GM12878 (cell line): ENCODE measurements at places on chromosomes 2 and 18.

GRCh38 chr2:155125585-155126230 is 427.2 kb downstream of the KCNJ3 start:
- DNase-seq: no peak

DNA sequence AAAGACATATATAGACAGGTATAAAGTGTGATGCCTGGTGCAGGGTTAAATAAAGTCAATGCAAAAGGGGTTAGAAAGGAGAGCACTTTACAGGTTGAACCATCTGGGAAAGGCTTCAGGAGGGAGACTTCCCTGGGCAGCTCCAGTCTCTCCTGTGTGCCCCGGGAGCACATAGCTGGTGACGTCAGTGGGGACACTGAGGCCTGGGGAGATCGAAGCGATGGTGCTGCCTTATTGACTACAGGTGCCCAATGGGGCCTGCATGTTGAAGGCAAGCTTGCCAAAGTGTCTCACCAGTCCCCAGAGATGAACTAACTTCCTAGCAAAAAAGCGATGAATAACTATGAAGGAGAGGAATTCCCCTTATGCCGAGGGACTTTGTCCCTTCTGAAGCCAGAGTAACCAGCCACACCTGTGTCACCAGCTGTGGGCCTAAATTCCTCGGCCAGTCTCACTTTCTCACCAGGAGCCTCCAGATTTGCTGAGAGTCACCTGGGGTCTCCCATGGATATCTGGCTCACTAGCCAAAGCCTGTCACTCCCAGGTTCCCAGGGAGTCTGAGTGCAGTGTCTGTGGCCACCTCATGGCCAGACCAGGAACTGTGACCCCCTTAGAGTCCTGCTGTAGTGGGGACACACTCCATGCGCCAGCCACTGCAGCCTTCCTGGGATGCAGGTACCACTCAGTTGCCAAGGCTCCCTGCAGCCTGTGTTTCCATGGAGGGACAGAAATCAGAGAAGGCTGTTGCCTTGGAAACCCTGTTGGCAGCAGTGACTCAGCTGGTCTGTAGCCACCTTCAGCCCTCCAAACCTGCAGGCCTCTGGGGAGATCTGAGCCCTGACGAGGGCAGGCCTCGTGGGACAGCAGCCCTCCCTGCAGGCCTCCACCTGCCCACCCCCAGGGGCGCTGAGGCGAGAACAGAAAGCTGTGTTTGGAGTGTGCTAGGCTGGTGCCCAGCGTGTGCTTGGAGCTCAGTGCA is 128.7 kb downstream of the CTIF start:
- DNase-seq: no peak

- peak; percentile 48 for DNase-seq
Measured at GRCh38 chr2:108385411-108386071, 7.8 kb downstream of the SULT1C4 start.

- no peak for DNase-seq
Measured at GRCh38 chr2:16336491-16336890, 329.1 kb downstream of the CYRIA start.

DNA sequence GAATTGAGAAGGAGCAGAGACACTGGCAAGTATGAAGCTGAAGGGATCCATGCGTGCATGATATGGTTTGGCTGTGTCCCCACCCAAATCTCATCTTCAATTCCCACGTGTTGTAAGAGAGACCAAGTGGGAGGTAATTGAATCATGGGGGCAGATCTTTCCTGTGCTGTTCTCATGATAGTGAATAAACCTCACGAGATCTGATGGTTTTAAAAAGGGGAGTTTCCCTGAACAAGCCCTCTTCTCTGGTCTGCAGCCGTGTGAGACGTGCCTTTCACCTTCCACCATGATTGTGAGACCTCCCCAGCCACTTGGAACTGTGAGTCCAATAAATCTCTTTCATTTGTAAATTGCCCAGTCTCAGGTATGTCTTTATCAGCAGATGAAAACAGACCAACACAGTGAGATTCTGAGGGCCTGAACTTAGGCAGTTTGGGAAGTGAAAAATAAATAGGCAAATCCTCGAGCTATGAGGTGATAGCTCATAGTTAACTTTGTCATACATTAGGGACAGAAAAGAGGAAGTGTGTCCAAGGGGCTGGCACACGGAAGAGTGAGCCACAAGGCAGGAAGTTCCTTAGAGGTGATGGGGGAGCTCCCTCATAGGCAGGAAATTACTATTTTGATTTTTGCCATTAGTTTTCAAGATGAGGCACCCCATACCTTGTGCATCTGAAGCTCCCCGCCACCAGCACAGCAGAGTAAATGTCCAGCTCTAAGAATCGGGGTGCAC is 658.8 kb upstream of the ID2 start:
- DNase-seq: no peak
